ENCODE measurements at places on chromosomes 12 and 14.

GRCh38 chr12:19833775-19834501, 394.6 kb downstream of the AEBP2 start:
- peak; percentile 28 for DNase-seq

GRCh38 chr12:117643971-117644370, 282.5 kb upstream of the NOS1 start:
- DNase-seq, result no peak

DNA sequence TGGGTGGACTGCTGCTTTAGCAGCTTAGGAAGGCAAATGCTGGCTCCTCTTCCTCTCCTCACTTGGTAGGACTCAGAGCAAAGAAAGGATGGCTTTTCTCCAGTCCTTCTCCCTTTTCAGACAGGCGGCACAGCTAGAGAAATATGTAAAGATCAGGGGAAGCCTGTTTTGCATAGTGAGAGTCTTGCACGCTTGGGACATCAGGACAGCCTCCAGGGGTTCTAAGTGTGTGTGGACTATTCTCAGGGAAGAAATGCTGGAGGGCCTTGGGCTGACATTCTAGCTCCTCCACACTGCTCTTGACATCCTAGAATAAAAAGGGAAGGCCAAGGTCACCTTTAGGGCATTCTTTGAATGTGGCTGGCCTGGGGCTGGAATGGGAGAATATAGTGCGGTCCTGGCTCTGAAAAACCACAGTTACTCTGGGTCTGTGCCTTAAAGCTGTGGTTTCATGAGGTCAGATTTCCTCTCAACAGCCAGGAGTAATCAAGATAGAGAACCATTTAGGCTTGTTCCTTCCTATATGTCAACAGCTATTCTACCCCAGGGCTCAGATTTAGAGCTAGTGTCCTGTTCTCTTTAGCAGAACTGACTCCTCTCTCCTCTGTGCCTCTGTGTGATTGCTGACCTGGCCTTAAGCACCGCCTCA, 24.3 kb downstream of the CMA1 start:
- DNase-seq, result no peak

DNA sequence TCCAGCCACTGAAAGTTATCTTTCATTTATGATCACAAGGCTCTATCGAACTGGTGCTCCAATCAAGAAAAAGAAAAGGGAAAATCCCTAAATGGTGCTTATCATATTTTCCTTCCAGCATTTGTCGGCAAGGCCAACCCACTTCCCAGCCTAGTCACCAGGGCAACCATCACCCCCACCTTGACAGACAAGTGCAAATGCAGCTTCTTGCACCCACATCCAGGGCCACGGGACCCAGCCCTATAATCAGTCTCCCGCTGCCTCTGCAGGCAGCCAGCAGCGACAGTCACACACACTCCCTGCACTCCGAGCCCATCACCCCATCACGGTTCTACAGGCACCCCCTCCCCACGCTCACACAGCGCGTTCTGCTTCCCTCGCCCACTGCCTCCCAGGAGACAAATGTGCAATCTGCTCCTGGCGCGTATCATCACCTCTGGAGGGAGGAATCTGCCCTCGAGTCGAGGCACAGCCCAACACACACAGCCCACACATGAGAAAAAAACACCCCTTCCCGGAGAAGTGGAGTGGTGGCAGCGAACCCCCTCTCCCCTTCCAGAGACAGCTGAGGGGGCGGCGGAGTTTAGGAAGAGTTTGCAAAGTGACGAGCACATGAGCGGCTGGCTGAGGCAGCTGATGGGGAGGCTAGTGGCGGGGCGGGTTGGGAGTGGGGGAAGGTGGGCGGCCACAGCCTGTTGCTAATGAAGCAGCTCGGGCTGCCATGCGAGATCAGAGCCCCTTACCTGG, 9.3 kb upstream of the PPP4R4 start:
- DNase-seq, result no peak

- no peak for DNase-seq
Observed at GRCh38 chr12:86081843-86082242, 174.3 kb downstream of the MGAT4C start.

DNA sequence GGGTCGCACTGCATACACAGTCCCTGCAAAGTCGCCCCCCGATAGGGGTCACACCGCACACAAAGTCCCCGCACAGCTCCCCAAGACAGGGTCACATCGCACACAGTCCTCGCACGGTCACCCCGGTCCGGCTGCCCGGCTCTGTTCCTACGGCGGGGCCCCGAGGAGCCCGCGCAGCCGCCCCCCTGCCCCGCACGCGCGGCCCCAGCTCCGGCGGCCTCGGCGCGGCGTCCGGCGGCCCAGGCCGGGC, 300 bp downstream of the SSH1 start:
- no peak for DNase-seq

DNA sequence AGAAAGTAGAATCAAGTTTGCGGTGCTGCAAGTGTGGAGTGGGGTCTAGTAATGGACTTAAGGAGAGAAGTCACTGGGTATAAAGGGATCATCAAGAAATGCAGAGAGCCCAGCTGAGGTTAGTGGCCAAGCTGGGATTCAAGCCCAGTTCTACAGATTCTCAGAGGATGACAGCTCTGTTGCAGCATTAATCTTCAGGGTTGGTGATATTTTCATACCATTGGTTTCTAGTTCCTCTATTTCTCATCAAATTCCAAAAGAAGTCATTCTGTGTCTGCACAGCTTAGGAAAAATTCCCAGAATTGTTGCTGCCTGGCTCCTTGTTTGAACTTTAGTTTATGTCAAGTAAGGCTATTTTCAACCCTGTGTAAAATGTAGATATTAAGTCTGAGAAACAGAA, 169.5 kb upstream of the NTF3 start:
- peak; percentile 81 for DNase-seq

DNA sequence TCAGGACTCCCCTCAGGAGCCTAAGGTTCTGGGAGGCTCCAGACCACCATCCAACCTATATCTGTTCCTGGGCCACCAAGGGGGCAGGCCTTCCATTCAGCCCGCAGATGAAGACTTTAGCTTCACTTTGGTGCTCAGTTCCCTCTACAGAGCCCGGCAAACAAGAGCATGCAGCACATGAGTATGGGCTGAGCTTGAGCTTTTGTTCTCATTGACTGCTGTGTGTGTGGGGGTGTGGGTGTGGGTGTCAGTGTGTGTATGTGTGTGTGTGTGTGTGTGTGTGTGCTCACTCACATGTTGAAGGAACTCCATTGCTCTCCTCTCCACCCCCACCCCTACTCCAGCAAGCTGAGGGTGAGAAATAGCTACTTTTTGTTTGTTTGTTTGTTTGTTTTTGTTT, 219.1 kb downstream of the ZFP36L1 start:
- DNase-seq, result no peak

- DNase-seq, result no peak
Observed at GRCh38 chr14:102902523-102903247, 19.8 kb upstream of the AMN start.

DNA sequence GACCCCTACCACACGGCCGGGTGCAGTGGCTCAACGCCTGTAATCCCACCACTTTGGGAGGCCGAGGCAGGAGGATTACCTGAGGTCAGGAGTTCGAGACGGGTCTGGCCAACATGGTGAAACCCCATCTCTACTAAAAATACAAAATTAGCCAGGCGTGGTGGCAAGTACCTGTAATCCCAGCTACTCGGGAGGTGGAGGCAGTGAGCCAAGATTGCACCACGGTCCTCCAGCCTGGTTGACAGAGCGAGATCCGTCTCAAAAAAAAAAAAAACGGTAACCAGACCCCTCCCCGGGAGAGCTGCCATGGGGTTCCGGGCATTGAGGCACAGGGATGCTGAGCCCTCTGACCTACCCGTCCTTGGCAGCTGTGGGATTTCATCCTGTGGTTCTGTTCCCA, 21.8 kb downstream of the BCL7A start:
- no peak for DNase-seq

GRCh38 chr12:14393751-14394150, 28.3 kb downstream of the ATF7IP start:
- DNase-seq, result no peak

DNA sequence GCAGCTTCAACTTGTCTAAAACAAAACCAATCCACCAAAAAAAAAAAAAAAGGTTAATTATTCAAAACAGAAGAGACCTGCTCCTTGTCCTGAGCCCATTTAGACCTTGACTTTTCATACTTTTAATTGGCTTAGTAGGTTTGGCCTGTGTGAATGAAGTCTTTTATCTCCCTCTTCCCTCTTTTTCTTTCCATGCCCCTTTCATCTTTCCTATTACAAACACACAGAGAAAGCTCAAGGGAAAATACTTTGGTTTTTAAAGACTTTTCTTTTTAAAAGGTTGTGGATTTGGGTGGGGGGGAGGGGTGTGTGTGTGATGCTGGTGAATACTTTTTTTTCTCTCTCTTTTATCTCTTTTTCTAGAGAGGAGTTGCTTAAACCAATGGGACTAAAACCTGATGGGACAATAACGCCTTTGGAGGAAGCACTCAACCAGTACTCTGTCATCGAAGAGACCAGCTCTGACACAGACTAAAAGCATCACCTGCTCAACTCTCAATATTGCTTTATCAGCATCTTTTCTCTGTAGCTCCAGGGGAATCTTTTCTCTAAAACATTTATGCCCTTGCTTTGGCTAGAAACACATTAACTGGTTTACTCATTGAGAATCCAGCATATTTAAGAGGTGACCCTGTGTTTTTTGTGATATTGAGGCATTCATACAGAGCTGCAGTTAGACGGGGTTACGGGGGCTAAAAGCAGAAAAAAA, 70.0 kb upstream of the TMEM263 start:
- no peak for DNase-seq

GRCh38 chr12:131378176-131378842, 332.6 kb upstream of the SFSWAP start:
- DNase-seq, result no peak

- DNase-seq, result no peak
Observed at GRCh38 chr12:24864796-24865125, 84.1 kb downstream of the BCAT1 start.

GRCh38 chr14:68367536-68367935, 425.3 kb downstream of the ZFP36L1 start:
- no peak for DNase-seq

DNA sequence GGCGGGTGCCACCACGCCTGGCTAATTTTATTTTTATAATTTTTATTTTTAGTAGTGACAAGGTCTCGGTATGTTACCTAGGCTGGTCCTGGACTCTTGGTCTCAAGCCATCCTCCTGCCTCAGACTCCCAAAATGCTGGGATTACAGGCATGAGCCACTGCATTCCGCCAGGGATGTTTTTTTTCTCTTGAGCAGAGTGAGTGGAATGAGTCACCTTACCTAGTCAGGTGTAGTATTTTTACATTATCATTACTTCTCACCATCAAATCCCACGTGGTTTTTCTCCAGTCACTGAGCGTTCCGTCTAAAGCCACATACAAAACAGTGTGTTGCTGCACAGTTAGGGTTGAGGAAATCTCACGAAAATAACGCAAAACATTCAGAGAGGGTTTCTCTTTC, 870 bp upstream of the TBPL2 start:
- DNase-seq, result no peak

DNA sequence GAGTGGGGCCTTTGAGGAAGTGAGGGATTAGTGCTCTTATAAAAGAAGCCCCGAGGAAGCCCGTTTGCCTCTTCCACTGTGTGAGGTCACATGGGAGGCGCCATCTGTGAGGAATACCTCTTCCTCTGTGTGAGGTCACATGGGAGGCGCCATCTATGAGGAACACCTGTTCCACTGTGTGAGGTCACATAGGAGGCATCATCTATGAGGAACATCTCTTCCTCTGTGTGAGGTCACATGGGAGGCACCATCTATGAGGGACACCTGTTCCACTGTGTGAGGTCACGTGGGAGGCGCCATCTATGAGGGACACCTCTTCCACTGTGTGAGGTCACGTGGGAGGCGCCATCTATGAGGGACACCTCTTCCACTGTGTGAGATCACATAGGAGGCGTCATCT, 69.7 kb downstream of the SLC24A4 start:
- no peak for DNase-seq

- DNase-seq, result no peak
Observed at GRCh38 chr14:29893989-29894388, 33.7 kb downstream of the PRKD1 start.

DNA sequence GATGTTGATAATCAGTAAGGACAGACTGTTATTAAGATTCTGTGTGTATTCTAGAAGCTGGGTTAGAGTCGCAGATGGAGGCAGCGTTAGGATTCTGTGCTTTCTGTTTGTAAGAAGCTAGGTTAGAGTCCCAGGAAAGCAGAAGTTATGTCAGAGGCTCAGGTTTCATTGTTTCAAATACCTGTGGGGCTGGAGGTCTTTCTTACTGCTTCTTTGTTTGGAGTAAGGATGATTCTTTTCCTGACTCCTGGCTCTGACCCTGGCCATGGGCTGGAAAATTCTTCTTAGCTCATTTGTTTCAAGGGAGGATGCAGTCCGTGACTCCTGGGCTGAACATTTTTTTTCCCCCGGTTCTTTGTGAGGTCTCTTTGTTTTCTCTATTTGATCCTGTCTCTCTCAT, 5.2 kb downstream of the MUCL1 start:
- DNase-seq, result no peak

DNA sequence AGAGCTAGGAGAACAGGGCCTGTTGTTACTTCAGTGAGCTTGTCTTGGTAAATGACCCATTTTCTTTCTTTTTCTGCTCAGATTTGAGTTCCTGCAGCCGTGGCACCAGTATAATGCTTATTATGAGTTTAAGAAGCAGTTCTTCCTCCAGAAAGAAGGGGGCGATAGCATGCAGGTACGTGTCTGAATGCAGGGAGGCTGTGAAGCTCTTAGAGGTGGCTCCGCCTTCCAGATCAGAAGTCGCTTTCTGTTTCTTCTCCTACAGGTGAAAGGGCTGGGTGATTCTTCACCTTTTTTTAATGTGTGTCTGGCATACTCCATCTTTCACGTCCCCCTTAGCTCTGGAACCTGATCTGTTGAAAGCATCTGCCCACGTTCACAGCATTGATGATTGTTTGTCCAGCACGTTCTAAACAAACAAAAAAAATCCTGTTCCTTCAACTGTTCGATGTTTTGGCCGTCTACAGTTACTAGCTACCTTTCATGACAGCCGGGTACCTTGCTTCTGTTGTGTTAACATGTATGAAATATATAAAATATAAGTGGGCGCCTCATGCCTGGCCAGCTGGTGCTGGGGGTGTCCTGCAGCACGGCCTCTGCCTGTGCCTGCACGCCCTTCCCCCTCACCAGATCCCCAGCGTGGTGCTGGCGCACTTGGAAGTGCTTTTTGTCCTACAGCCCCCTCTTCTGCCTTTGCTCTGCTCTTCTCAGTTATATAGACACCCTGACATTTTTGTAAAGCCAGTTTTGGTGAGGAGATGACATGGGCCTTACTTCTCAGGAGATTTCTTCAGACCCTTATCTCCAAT, 44.6 kb downstream of the SFSWAP start:
- no peak for DNase-seq

DNA sequence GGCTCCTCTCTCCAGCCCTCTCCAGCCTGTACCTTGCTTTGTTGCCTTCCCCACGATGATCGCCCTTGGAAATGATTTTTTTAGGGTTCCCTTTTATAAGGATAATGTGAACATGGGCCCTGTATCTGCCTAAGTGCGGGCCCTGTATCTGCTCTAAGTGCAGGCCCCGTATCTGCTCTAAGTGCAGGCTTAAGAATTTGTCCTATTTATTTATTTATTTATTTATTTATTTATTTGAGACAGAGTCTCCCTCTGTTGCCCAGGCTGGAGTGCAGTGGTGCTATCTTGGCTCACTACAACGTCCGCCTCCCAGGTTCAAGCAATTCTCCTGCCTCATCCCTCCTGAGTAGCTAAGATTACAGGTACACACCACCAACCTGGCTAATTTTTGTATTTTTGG, 22.5 kb downstream of the GALNT16 start:
- no peak for DNase-seq

GRCh38 chr14:56807386-56808109, 2.7 kb downstream of the OTX2 start:
- no peak for DNase-seq

Measured in AG04449 (cell line).